ENCODE measurements at places on chromosomes 13 and 19. TPM values are rescaled to one million over a fixed set of nuclear protein-coding genes. Genes with fewer than 3 reads are reported as not detected.

GRCh38 chr13:47233734-47234133 lies 336.9 kb upstream of the HTR2A start:
- DNase-seq, result no peak

DNA sequence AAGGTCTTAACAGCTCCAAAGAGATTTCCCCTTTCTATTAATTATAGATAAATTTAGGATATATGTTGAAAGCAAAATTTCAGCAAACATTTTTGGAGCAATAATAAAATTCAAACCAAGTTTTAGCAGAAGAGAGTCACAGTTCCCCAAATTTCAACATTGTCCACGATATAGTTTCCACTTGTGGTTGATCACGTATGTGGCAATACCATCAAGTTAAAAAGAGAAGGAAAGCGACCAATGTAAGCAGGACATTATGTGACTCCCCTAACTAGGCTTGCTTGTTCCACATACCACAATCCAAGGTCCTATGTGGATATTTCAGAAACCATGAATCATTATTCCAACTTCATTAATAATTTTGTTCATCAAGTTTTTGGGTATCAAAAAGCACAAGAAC lies 52.8 kb downstream of the ELF1 start:
- DNase-seq, result no peak

DNA sequence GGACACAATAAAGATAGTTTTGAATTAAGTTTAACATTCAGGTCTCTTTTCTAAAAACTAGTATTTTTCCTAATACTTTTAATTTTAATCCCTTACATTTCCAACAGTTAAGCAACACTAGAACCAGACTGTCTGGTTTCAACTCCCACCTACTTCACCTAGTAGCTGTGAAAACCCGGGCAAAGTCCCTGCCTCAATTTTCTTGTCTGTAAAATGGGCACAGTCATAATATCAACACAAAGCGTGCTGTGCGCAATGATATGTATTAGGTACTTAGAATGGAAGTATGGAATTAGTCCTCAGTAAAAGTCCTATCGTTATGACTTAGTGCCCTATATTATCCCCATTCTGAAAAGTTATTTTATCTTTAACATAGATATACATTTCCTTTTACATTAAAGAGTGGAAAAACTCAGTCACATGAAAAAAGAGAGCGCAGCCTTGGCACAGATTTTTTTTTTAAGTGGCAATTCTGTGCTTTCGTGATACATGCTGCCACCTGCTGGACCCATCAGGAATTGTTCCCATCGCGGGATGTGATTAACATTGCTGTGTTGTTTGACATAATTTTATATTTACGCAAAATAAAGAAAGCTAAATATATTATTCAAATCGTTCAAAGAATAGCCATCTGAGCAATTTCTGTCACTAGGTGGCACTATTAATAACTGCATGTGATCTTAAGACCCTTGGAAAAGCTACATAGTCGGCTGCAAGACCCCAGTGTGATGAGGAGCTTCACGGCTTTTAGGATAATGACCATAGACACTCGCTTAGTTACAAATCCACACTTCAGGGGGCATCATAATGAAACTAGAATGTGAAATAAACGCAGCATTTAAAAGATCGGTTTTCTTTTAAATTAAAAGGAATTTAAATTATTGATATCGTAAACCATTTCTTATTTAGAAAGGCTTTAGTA lies 59.9 kb downstream of the LIG4 start:
- DNase-seq, result peak; percentile 38

DNA sequence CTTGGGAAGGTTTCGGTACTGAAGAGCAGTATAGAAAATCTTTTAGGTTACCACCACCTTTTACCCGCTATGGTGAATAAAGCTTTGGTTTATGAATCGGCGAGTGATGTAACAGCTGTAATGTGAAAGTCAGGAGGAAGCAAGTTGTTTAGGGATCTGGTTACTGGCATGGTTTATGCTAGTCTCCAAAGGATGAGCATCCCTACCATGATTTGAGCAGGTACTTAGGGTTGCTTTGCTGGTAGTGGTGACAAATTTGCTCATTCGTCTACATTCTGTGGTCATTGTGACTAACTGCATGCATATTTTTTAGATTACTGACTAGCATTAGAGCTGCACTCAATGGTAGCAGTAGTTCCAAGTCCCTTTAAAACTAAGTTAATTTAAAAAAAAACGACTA lies 104.1 kb downstream of the FRY start:
- no peak for DNase-seq

DNA sequence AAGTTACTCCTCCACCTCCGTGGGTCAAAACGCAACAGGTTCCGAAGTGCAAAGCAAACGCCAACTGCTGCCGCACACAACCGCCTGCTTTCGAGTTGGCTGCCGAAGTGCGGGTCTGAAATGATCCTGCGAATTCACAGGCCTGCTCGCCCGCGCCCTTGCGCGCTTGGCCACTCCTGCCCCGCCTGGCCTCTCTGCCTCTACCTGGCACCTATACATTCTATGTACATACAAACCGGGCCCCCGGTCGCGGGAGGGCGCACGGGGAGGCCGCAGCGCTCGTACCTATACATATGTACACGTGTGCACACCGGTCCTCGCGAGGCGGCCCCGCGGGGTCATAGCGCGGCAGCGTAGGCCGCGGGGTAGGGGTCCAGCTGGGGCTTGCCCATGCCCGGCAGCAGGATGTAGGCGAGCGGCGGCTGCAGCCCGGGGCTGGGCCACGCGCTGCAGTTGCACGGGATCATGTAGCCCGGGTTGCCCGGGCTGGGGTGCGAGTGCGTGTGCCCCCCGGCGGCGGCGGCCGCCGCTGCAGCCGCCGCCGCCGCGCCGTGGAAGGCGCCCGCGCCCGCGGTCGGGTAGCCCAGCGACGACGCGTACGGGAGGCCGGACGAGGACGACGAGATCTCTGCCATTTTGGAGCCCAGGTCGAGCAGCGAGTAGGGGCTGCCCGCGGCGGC lies 1.3 kb downstream of the SOX21 start:
- no peak for DNase-seq

Gene ZNF560
- polyA plus RNA-seq, result 0.41 TPM

Measured in right lung (tissue), 10 donors.